ENCODE measurements at places on chromosomes 4 and X.

DNA sequence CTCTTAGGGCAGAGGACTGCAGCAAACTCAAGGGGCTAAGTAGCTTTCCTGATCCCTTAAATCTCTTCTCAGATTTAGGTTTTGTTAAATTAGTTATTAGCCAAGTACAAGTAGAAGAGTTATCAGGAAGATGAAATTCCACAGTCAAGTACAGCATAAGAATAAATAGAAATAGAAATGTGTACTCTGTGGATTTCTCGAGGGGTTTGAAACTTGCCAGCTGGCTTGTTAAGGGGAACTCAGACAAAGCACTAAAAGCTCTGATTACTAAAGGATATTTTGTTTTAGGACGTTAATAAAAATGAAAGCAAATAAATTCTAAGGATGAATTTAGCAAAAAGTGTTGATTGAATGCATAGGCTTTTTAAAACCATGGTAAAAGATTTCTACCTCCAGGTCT, 654.6 kb downstream of the RAPGEF2 start:
- DNase-seq: no peak

GRCh38 chrX:133910539-133910938, 74.9 kb downstream of the GPC3 start:
- DNase-seq: no peak

GRCh38 chrX:8404926-8405325, 59.7 kb upstream of the VCX3B start:
- no peak for DNase-seq

GRCh38 chr4:103365285-103365684, 167.1 kb upstream of the CENPE start:
- DNase-seq: no peak

- DNase-seq: no peak
These were observed 86.8 kb downstream of the HHIP start for GRCh38 chr4:144732584-144733428.

DNA sequence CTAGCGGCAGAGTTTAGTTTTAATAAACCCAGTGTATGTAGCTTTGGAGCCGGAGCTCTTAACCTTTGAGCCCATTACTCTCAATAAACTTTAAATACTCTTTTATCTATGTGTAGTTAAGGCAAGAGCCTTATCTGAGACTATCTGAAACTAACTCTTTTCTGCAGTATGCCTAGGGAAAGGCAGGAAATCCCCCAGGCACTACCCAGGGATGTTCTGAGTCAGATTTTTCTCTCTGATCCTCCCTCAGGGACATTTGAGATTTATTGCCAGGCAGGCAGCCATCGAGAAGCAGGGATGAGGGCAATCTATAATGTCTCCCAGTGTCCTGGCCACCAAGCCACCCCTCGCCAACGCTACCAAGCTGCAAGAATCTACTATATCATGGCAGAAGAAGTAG, 39.1 kb downstream of the HEPH start:
- DNase-seq: no peak

- DNase-seq: no peak
These were observed 2.3 kb downstream of the FRYL start for GRCh38 chr4:48777739-48778138.

DNA sequence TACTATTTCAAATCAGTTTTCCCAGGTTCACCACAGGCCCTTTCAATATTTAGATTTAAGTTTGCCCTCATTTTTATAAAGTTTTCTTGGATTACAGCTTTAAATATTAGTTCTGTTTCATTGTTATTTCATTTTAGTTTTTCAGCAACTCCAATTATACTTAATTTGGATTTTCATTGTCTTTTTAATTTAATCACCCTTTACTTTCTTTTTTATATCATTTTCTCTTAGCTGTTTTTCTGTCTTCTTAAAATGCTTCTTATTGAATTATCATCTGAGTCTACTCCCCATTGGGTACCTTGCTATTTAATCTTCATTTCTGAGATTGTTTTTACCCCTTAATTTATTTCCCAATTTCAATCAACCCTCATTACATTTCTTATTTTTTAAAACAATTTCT, 160.4 kb downstream of the PAPSS1 start:
- no peak for DNase-seq

GRCh38 chr4:1644891-1645657, 39.0 kb downstream of the FAM53A start:
- no peak for DNase-seq

DNA sequence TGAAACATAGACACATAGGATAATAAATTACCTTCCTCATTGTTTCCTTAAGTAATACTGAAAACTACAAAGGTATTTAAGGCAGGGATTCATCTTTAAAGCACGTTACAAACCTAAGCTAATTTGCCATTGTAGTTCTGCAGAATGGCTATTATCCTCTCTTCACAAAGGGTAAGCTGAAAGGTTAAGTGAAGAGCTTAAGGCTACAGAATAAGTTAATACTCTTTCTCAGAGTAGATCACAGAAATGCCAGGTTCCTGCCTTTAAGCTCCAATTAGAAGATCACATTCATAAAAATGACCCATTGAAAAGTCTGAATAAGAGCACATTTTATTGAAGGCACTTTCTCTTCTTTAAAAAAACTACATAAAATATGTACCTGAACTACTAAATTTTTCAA, 42.1 kb upstream of the PRDM5 start:
- no peak for DNase-seq

- DNase-seq: no peak
These were observed 127.4 kb downstream of the VCX3A start for GRCh38 chrX:6407542-6407941.

DNA sequence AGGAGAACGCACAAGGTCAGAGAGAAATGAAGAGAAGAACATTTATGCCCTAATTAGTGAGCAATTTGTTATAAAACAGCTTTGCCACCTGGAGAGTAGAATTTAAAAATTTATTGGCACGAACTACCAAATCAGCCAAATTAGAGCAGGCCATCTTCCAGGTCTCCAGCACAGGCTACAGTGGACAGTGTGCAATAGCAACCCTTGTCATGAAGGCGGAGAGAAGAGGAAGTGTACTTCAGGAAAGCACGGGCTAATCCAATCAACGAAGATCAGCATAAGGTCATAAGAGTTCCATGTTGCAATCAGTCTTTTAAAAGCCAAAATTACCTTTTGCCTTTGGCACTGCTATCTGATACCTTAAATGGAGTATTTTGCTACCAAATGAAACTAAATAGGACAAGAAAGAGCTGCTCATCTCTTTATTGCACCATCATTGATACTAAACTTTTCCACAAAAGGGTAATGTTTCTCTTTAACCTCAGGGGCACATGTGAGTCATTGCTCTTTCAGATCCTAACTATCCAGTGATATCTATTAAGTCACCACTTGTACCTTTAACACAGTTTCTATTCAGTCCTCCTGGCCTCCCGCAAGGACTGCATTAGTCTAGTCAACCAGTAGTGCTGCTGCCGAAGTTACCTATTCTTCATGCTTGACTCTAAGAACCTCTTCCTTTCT, 19.9 kb downstream of the ANK2 start:
- DNase-seq: no peak

Measured in AG09309 (cell line).